ENCODE measurements at places on chromosomes 6 and 20.

DNA sequence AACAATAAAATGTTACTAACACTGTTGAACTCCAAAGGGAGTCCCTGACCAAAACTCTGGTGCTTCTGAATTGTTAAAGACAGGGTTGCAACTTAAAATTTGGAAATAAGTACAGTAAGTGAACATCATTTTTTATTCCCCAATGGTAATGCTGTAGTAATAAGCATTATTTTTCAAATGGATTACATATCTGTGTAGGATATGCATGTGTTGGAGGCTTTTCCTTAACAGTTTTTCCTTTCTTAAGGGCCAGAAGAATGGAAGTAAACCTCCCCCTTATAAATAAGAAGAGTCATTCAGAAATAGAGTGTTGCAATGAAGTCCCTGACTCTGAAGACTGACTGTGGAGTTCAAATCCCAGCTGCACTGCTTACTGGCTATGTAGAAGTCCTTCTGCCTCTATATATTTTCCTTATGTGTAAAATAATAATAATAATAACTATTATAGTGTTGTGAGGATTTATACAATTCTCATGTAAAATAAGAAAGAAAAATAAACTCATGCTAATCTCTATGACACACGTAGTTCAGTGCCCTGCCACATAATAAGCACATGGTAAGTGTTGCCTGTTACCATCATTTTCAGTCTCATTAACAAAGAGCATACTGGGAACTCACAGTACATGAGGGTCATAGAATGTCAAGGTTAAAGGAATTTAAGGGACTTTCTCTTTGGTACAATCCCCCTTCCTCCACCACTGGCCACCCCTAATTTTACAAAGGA lies 129.8 kb upstream of the SMLR1 start:
- DNase-seq, result no peak

DNA sequence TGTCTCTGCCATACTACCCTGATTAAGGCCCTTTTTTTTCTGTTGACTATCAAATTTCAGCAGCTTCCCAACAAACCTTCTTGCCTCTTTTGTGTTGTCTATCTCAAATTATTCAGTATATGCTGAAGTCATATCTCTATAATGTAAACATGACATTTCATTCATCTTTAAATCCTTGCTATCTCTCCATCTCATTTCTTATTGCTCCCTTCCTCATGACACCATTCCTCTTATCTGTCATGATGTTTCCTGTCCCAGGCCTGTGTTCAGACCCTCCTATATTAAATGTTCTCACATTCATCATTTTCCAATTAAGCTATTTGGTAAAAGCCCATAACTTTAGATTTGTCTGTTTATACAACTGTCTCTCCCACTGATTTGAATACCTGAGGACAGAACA lies 482.6 kb downstream of the EPM2A start:
- no peak for DNase-seq

GRCh38 chr6:156833755-156834154 lies 56.6 kb downstream of the ARID1B start:
- no peak for DNase-seq

DNA sequence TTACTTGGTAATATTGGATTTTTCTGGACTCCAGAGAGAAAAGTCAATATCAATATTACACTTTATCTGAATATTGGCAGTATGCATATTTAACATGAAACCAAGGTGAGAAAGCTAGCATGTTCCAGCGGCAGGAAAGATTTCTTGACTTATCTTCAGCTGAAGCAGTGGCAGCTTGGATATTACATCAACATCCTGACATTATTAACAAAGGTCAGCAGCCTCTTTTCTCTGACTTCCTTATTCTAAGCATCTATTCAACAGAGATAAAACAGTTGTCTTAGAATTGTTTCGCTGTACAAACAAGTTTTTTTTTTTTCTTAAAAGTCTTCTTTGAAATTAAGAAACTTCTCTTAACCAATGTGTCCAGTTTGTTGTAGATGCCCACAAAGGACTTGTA lies 11.8 kb downstream of the DCBLD1 start:
- DNase-seq, result no peak

- DNase-seq, result no peak
Measured at GRCh38 chr6:49300911-49301310, 162.1 kb downstream of the MMUT start.

DNA sequence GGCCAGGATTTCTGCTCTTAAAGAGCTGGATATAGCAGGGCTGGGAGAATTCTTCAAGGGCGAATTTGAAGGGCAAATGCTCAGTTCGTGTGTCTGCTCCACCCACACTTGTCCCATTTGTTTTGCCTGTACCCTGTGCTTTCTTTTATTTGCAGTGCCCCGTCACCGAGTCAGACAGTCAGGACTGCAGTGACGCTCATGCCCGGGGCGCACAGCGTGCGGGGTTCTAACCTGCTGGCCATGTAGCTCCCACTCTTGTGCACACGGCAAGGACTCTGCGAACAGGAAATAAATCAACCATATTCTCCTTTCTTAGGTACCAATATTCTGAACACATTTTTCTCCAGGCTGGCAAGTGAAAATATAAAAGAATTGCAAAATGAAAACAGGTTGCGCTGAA lies 17.7 kb downstream of the LYRM4 start:
- DNase-seq, result no peak

DNA sequence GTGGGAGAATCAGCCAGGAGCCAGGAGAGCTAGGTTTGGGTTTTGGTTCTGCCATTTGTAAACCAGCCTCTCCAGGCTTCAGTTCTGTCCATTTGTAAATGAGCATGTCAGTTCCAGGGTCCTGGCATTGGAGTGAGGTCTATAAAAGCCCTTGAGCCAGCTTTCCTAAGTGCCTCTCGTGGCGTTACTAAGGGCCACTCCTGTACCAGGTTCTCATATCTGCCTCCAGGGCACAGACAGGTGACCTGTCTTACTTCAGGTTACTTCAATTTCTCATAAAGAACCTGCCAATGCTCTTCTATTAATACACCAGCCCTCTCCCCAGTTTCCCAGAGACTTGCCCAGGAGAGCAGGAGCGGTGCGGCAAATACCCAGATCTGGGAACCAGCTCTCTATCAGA lies 101.9 kb downstream of the VEGFA start:
- no peak for DNase-seq

Data from EH (cell line).